ENCODE measurements at places on chromosomes 12 and 14. TPM values are rescaled to one million over a fixed set of nuclear protein-coding genes. Genes with fewer than 3 reads are reported as not detected.
A peak's percentile ranks its signal among the peaks of the same experiment; 100 is the strongest.

GRCh38 chr12:94855853-94856252 is 147.6 kb downstream of the NDUFA12 start:
- peaks cover 32% of the 10 kb centered on the region for H3K27me3 ChIP-seq
- no peak overlapping the region for H3K4me3 ChIP-seq
- H3K36me3 ChIP-seq, result no peaks in the 10 kb centered on the region
- H3K4me1 ChIP-seq, result no peaks in the 10 kb centered on the region
- no peak overlapping the region for H3K27ac ChIP-seq
- DNase-seq, result no peak

DNA sequence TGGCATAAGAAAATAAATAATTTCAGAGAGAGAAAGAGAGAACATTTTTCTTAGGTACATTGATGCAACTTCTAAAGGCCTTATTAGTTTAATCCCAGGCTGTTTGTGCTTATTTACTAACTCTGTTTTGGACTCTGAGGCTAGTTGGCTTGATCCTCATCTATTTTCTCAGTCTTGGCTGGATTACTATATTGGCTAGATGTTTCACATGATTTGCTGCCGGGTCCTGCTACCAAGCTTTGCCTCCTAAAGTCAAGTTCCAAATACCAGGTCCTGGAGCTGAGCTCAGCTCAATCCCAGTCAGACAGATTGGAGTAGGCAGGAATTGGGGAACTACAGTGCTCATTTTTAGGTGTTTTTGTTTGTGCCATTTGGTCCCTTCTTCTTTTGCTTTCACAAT is 340.8 kb downstream of the BCAT1 start:
- H3K36me3 ChIP-seq, result no peaks in the 10 kb centered on the region
- no peak for DNase-seq
- no peak overlapping the region for H3K27ac ChIP-seq
- H3K27me3 ChIP-seq, result no peaks in the 10 kb centered on the region
- H3K4me1 ChIP-seq, result no peaks in the 10 kb centered on the region

GRCh38 chr14:89652352-89652751 is 235.3 kb upstream of the FOXN3 start:
- DNase-seq, result no peak
- H3K4me3 ChIP-seq, result no peak overlapping the region
- no peaks in the 10 kb centered on the region for H3K36me3 ChIP-seq

DNA sequence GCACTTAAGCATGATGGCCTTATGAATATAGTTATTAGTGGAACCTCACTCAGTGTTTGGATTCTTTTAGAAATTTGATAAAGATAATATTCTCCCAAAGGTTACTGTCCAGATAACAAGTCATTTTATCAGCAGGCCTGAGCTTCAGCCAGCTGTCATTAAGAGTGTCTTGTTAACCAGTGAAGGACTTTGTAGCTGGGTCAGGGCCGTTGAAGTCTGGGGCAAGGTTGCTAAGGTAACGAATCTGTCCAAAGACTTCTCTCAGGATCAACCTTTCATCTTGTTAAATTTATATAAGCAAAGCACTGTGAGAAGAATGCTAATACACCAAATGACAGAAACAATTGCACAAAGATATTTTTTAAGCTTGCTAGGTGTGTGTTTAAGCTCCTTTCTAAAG is 271.3 kb upstream of the TMPO start:
- H3K36me3 ChIP-seq, result no peaks in the 10 kb centered on the region
- H3K27me3 ChIP-seq, result peaks cover 8% of the 10 kb centered on the region
- DNase-seq, result no peak
- H3K4me1 ChIP-seq, result peaks cover 4% of the 10 kb centered on the region
- no peak overlapping the region for H3K4me3 ChIP-seq
- H3K27ac ChIP-seq, result no peak overlapping the region

DNA sequence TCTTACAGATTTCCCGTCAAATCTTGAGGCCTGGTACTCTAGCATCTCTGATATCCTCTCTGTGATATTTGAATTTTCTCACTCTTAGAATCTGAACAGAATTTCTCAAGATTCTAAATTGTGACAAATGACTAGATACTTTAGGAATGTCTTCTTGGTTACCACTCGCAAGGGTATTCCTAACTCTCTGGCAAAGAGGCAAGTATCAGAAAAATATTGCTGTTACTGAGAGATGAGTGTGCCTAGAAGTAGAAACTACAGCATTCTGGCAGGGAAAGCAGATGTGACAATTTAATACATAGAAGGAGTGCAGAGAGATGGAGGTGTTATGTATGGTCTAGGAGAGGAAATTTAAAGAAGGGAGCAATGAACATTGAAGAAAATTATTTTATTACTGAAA is 467.8 kb downstream of the LRIG3 start:
- peaks cover 27% of the 10 kb centered on the region for H3K4me1 ChIP-seq
- no peaks in the 10 kb centered on the region for H3K36me3 ChIP-seq
- H3K27ac ChIP-seq, result peak overlapping the region; percentile 18
- peak; percentile 69 for DNase-seq
- no peaks in the 10 kb centered on the region for H3K27me3 ChIP-seq
- H3K4me3 ChIP-seq, result no peak overlapping the region

- no peaks in the 10 kb centered on the region for H3K36me3 ChIP-seq
- no peak overlapping the region for H3K27ac ChIP-seq
- no peaks in the 10 kb centered on the region for H3K4me1 ChIP-seq
- H3K27me3 ChIP-seq, result no peaks in the 10 kb centered on the region
These were observed 1.1 kb downstream of the FITM1 start for GRCh38 chr14:24131549-24131966.

- no peaks in the 10 kb centered on the region for H3K4me1 ChIP-seq
- no peaks in the 10 kb centered on the region for H3K36me3 ChIP-seq
- no peak for DNase-seq
- H3K4me3 ChIP-seq, result no peak overlapping the region
- no peak overlapping the region for H3K27ac ChIP-seq
- peaks cover 6% of the 10 kb centered on the region for H3K27me3 ChIP-seq
These were observed 152.0 kb downstream of the BCAT1 start for GRCh38 chr12:24796876-24797275.

- no peak for DNase-seq
- H3K4me3 ChIP-seq, result no peak overlapping the region
- H3K27ac ChIP-seq, result no peak overlapping the region
- no peaks in the 10 kb centered on the region for H3K4me1 ChIP-seq
These were observed 16.7 kb downstream of the CNIH1 start for GRCh38 chr14:54424479-54424901.

- peaks cover 17% of the 10 kb centered on the region for H3K4me1 ChIP-seq
- no peaks in the 10 kb centered on the region for H3K27me3 ChIP-seq
- H3K4me3 ChIP-seq, result peak overlapping the region; percentile 90
These were observed 1.4 kb downstream of the DAAM1 start for GRCh38 chr14:59189786-59190368.

DNA sequence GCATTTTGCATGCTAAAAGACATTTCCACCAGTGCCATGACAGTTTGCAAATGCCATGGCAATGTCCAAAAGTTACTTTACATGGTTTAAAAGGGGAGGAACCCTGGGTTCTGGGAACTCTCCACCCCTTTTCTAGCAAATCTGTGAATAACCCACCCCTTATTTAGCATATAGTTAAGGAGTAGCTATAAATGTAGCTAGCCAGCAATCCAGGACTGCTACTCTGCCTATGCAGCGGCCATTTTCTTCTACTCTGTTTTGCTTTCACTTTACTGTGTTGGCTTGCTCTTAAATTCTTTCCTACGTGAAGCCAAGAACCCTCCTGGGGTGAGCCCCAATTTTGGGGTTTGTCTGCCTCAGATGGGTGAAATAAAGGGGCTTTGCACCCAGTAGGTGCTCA is 141.0 kb downstream of the PTPN11 start:
- H3K4me1 ChIP-seq, result no peaks in the 10 kb centered on the region
- no peak overlapping the region for H3K4me3 ChIP-seq
- no peaks in the 10 kb centered on the region for H3K36me3 ChIP-seq
- H3K27me3 ChIP-seq, result 0 out of 2 replicates have a peak, but pooled peaks cover 11% of the 10 kb centered on the region

The LMO3 gene
- not detected for total RNA-seq

The IRF2BPL gene
- 51.0 TPM for total RNA-seq

The ARL6IP4 gene
- total RNA-seq, result 118 TPM

The FGD6 gene
- 6.4 TPM for total RNA-seq

The CLEC1A gene
- total RNA-seq, result not detected
